ENCODE measurements at places on chromosomes 3 and 15. TPM values are rescaled to one million over a fixed set of nuclear protein-coding genes. Genes with fewer than 3 reads are reported as not detected.

DNA sequence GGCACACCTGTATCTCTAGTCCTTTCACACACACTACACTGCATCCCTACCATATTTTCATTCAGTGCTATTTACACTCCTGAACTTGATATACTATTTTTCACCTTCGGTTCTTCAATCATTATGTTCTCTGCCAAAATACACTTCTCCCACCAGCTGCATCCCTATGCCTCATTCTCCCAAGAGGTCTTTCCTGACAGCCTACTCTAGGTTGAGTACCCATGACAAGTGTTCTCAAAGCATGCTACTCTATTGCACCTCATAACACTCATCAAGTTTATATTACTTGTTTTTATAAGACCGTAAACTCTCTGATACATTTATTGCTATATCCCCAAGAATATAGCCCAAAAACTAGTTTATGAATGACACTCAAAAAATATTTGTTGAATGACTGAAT, 549.5 kb downstream of the PYDC2 start:
- H3K36me3 ChIP-seq: no peaks in the 10 kb centered on the region
- H3K27me3 ChIP-seq: no peaks in the 10 kb centered on the region
- no peaks in the 10 kb centered on the region for H3K4me1 ChIP-seq
- no peak overlapping the region for H3K4me3 ChIP-seq

DNA sequence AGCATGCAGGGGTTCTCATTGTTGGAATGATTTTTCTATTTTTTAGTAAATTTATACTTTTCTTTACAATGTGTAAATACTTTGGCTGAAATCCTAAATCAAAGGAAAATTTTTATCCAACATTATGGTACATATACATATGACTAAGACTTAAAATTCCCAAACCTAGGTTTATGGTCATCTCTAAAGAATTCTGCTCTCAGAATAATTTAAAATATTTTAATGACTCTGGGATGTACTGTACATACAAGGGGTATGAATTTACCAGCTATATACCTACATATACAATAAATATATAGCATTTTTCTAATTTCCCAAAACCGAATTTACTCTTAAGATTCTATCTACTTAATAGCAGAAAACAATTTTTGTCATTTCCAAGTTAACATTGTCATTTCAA, 137.9 kb upstream of the POU1F1 start:
- no peaks in the 10 kb centered on the region for H3K4me1 ChIP-seq
- no peak overlapping the region for H3K4me3 ChIP-seq
- no peaks in the 10 kb centered on the region for H3K36me3 ChIP-seq
- H3K27ac ChIP-seq: no peak overlapping the region
- no peaks in the 10 kb centered on the region for H3K27me3 ChIP-seq
- DNase-seq: no peak

DNA sequence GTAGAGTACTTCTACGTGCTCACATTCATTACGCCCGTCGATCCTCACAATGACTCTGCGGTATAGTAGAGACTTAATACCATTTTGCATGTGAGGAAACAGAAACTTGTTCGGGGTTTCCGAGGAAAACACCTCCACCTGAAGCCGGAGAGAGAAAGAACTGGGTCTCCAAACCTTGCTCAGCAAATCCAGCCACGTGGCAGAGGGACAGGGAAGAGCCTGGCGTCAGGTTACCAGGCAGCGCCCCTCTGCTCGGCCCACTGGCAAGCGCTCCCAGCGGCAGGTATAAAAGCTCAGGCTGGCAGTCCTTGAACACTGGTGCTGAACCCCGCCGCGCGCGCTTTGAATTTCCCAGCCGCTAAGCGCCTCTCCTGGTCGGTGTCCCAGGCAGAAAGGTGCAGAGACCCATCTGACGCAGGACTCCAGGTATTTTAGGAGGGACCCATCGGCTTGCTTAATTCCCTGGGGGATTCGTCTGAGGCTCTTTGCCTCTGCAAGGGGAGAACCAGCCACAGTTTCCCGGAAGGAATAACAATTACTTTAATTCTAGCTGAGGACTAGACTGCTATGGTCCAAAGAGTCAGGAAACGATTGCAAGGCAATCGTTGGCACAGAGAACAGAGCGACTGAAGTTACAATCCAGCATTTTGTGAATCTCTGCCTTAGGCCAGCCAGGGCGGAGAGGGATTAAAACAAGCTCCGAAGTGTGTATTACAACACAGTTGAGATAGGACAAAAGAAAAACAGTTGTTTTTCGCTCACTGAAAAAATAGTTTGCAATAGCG, at the start of gene C2CD4A:
Gene C2CD4A (plus strand): TSS at position 315 of the 785 bp plus-strand sequence. CDS start 637 bp downstream, outside the sequence.
- peak within 1 kb of the TSS; percentile 96 for H3K4me3 ChIP-seq
- peak within 1 kb of the TSS; percentile 72 for H3K27ac ChIP-seq
- H3K27me3 ChIP-seq: peaks cover 9% of the 10 kb centered on the region
- peak; percentile 58 for DNase-seq
- peaks cover 8% of the 10 kb centered on the region for H3K36me3 ChIP-seq
- H3K4me1 ChIP-seq: peaks cover 5% of the 10 kb centered on the region

DNA sequence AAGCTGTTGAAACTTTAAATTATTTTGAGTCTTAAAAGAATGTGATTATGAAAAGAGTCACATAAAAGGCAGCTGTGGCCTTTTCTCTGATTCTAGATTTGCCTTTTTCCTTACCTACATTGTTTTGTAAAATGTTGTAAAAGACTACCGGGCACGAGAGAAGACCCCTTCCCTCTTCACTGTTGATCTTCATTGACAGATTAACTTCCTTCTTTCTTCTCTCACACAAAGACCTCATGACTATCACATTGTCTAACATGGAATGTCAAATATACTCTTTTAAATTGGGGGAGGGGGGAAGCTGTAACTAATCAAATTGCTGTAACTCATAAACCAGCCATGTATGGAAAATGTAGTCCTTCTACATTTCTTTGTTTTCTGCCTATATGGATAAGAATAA, 68.3 kb downstream of the OCA2 start:
- no peaks in the 10 kb centered on the region for H3K4me1 ChIP-seq
- no peak for DNase-seq
- H3K36me3 ChIP-seq: no peaks in the 10 kb centered on the region
- H3K27me3 ChIP-seq: no peaks in the 10 kb centered on the region
- H3K27ac ChIP-seq: no peak overlapping the region

DNA sequence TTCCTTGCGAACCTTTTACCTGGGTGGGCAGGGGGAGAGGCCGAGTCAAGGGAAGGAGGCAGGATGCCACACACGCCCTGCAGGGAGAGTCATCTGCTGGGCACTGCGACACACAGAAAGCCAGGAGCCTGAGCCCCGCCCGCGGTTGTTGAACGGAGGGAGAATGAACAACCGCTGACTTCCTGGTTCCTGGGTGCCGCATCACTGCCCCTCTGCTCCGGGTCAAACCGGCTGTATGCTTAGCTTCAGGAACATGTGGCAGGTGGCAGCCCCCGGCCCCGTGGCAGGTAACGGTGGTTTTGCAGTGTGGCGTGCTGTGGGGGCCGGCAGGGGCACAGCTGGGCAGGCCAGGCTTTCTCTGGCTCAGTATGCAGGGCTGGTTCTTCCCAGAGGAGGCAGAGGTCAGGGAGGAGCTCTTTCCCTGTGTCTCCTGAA, 33.4 kb downstream of the APBA2 start:
- H3K27ac ChIP-seq: peak overlapping the region; percentile 48
- peaks cover 7% of the 10 kb centered on the region for H3K27me3 ChIP-seq

GRCh38 chr15:79661411-79661810, 229.3 kb downstream of the MINAR1 start:
- no peaks in the 10 kb centered on the region for H3K4me1 ChIP-seq
- no peak for DNase-seq
- H3K4me3 ChIP-seq: no peak overlapping the region
- H3K27me3 ChIP-seq: no peaks in the 10 kb centered on the region
- H3K27ac ChIP-seq: no peak overlapping the region

DNA sequence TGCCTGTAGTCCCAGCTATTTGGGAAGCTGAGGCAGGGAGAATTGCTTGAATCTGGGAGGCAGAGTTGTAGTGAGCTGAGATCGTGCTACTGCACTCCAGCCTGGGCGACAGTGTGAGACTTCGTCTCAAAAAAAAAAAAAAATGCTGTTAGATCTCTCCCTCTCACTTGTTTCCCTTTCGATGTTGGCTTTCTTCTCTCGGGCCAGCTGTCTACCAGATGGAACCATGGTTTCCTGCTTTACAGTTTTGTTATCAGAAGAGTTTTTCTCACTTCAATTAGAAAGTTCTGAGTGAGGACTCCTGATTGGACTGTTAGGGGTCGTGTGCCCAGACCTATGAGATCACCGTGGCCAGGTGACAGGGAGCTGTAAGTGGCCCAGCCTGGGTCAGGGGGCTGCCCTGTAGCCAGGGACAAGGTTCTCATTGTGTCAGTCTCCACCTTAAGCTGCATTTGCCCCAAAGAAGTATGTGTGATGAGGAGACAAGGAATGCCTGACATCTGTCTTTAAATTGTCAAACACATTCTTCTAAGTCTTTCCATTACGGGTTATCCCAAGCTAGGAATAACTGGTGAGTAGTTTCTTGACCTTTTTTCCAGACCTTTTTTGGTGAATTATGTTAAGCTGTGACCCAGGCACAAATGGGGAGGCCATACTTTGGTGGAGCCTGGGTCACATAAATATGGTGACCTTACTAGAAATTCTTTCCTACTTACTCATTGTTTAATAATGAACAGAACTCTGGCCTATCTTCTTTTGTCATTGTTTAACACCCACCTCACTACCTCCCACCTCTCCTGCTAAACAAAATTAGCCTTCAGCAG, 25.2 kb downstream of the SNAPC5 start:
- no peaks in the 10 kb centered on the region for H3K36me3 ChIP-seq
- H3K27me3 ChIP-seq: peaks cover 5% of the 10 kb centered on the region
- no peak overlapping the region for H3K27ac ChIP-seq
- no peak overlapping the region for H3K4me3 ChIP-seq
- no peak for DNase-seq

GRCh38 chr15:70765504-70766281, 2.3 kb upstream of the UACA start:
- DNase-seq: no peak
- H3K4me3 ChIP-seq: no peak overlapping the region
- peaks cover 2% of the 10 kb centered on the region for H3K27me3 ChIP-seq
- no peak overlapping the region for H3K27ac ChIP-seq
- H3K36me3 ChIP-seq: no peaks in the 10 kb centered on the region

DNA sequence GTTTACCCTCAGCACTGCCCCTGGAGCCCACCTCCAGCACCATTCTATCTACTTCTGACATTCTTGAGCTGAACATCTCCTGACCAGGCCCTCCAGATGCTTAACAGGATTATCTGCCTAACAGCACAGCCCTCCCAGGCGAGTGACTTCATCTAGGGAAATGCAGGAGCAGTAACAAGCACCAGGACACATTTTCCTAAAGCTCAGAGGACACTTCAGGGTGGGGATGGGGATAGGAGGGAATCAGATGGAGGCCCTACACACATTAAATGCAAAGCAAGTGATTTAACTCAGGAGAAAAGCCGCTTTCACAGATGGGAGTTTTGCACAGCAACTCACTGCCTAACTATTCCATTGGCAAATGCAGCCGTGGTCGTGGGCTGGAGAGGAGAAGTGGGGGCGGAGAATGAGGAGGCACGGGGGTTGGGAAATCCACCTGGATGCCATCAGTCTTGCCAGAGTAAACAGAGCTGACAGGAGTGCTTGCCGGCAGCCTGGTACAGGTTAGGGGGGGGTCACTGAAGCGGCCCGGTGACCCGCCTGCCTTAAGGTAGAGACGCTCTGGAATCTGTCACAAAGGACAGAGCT, 21.3 kb upstream of the BNC1 start:
- no peaks in the 10 kb centered on the region for H3K4me1 ChIP-seq
- no peaks in the 10 kb centered on the region for H3K27me3 ChIP-seq
- DNase-seq: no peak

DNA sequence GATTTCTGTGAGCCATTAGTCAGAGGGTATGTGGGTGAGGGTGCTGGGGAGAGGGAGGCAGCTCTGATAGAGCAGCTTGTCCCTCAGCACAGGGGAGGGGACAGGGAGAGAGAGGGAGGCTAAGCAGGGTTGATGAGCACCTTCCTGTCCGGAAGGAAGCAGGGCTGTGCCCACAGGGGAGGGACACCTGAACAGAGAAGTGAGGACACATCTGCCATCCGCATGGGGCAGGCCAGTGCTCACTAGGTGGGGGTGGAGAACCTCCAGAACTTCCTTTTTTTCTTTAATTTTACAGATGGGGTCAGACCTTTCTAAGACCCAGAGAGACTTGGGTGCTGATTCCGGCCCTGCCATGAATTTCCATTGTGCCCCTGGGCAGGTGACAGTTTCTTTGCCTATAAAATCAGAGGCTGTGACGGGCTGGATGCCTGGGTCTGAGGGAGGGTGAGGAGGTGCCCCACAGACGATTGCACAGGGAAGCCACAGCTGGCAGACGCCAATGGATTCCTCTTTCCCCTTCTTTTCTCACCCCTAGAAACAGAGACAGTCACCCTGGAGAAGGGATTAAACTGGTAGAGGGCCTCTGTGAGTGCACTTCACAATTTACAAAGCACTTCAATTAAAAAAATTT, 4.1 kb upstream of the TGM5 start:
- no peaks in the 10 kb centered on the region for H3K4me1 ChIP-seq
- H3K36me3 ChIP-seq: peaks cover 4% of the 10 kb centered on the region
- peaks cover 9% of the 10 kb centered on the region for H3K27me3 ChIP-seq
- no peak overlapping the region for H3K27ac ChIP-seq

DNA sequence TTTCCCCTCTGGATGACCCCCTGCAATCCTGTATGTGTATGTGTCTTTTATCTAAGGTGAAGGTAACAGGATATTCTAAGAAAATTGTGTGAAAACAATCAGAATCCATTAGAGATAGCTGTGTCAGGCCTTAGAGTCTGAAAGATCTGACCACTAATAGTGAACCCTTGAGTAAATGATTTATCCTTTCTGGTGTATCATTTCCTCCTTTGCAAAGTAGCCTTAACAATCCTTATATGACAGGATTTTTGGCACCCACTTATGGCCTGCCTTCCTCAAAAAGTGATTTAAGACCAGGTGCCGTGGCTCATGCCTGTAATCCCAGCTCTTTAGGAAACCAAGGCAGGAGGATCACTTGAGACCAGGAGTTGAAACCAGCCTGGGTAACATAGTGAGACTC, 110.2 kb downstream of the RBPMS2 start:
- DNase-seq: no peak
- H3K27me3 ChIP-seq: no peaks in the 10 kb centered on the region

GRCh38 chr3:188959013-188959412, 212.8 kb upstream of the TPRG1 start:
- H3K4me3 ChIP-seq: no peak overlapping the region
- H3K36me3 ChIP-seq: no peaks in the 10 kb centered on the region
- H3K27ac ChIP-seq: no peak overlapping the region
- DNase-seq: no peak

- H3K4me3 ChIP-seq: no peak overlapping the region
- peaks cover 24% of the 10 kb centered on the region for H3K4me1 ChIP-seq
- no peak overlapping the region for H3K27ac ChIP-seq
- no peaks in the 10 kb centered on the region for H3K27me3 ChIP-seq
- no peak for DNase-seq
Measured at GRCh38 chr3:73271-73670, 123.3 kb upstream of the CHL1 start.

LTF gene
- total RNA-seq: not detected

XCR1 gene
- not detected for total RNA-seq

VPS13C gene
- 93.8 TPM for total RNA-seq

MASP1 gene
- total RNA-seq: 1.7 TPM

FBLN2 gene
- 2.1 TPM for total RNA-seq

ICE2 gene
- total RNA-seq: 53.9 TPM

Measured in glutamatergic neuron (in vitro differentiated cells).